ENCODE measurements at places on chromosomes 6 and 20.

DNA sequence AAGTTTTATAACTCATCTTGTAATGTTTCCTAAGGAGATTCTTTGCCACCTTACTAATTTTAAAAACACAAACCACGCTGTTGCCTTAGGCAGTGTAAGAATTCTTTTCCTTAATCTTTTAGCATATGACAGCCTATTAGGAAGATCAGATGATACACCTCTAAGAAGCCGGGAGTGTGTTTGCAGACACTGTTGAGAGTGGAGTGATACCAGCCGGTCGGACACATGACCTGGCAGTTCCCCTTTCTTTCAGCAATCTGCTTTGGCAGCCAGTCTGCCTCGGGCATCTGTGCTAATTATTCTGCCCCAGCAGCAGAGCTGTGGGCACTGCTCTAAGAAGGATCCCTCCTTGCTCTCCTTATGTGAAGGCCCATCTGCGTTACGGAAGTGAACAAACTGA, 50.9 kb downstream of the PLCB4 start:
- H3K36me3 ChIP-seq, result no peaks in the 10 kb centered on the region
- H3K4me3 ChIP-seq, result no peak overlapping the region
- H3K27ac ChIP-seq, result no peak overlapping the region
- no peaks in the 10 kb centered on the region for H3K27me3 ChIP-seq
- DNase-seq, result no peak

- H3K27me3 ChIP-seq, result no peaks in the 10 kb centered on the region
- H3K36me3 ChIP-seq, result peaks cover 29% of the 10 kb centered on the region
- peaks cover 44% of the 10 kb centered on the region for H3K4me1 ChIP-seq
- no peak overlapping the region for H3K4me3 ChIP-seq
Observed at GRCh38 chr6:11224252-11224965, 8.1 kb downstream of the NEDD9 start.

DNA sequence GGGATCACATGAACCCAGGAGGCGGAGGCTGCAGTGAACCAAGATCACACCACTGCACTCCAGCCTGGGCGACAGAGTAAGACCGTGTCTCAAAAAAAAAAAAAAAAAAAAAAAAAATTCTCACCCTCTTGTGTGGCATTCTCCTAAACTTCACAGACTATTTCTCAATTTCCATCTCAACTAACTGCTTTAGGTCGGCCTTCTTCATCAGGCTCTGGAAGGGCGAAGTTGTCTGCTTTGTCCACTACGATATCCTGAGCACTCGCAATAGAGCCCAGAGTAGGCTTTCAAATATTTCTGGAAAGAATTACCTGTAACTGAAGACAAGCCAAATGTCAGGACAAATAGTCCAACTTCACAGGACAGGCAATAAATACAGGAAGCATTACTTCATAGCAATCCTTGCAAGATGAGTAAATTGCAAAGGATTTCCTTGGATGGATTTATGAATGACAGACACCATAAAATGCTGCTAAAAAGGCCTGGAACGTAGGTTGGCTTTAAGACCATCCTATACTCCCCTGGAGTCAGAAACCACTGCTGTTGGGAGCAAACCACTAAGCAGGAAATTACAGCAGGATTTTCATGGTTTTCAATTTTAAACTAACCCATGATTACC, 116.3 kb upstream of the SLC2A12 start:
- peaks cover 27% of the 10 kb centered on the region for H3K36me3 ChIP-seq
- no peak overlapping the region for H3K27ac ChIP-seq
- H3K4me3 ChIP-seq, result no peak overlapping the region
- no peaks in the 10 kb centered on the region for H3K27me3 ChIP-seq
- no peak for DNase-seq
- H3K4me1 ChIP-seq, result peaks cover 22% of the 10 kb centered on the region

GRCh38 chr20:2104236-2104635, 2.6 kb downstream of the STK35 start:
- peaks cover 33% of the 10 kb centered on the region for H3K36me3 ChIP-seq
- peak overlapping the region; percentile 77 for H3K4me3 ChIP-seq
- H3K27ac ChIP-seq, result peak overlapping the region; percentile 27
- H3K4me1 ChIP-seq, result peaks cover 28% of the 10 kb centered on the region
- H3K27me3 ChIP-seq, result no peaks in the 10 kb centered on the region

GRCh38 chr20:44467289-44467883, 8.3 kb upstream of the TTPAL start:
- peaks cover 7% of the 10 kb centered on the region for H3K4me1 ChIP-seq
- no peak overlapping the region for H3K4me3 ChIP-seq
- DNase-seq, result no peak

DNA sequence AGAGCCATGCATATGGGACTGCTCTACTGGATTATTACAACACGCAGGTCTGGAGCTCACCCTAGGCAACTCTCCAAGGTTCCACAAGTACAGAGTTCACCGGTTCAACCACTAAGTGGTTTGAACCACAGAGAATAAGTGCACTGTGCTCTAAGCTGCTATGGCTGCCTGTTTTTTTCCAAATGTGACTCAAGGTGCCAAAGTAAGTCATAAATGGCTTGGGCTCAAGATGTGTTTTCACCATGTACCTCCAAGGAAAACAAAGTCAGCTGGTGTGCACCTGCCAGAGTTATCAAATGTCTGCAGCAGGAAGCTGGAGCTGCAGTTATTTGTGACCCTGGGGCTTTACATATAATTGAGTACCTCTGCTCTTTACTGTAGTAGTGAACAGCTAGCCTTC, 76.7 kb downstream of the PREP start:
- no peak overlapping the region for H3K27ac ChIP-seq
- H3K4me3 ChIP-seq, result no peak overlapping the region
- no peaks in the 10 kb centered on the region for H3K27me3 ChIP-seq
- peaks cover 39% of the 10 kb centered on the region for H3K4me1 ChIP-seq
- no peak for DNase-seq

DNA sequence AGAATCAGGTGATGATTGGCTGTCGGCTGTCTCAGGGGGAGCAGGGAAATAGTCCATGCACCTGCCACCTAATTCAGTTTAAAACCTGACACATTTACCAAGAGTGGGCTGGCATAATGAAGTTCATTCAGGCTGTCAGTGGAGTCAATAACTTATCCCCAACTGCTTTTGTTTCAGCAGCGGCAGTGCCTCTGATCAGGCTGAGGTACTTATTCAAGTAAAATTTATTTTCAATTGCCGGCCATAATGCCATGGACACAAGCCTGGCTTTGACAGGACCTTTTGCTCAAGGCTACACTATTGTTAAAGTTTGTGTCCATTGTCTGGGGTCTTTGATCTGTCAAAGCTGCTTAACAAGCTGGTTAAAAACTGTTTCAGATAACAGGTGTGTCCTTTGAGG, 20.6 kb downstream of the OLIG3 start:
- no peak overlapping the region for H3K27ac ChIP-seq
- peaks cover 32% of the 10 kb centered on the region for H3K27me3 ChIP-seq
- H3K4me1 ChIP-seq, result no peaks in the 10 kb centered on the region
- no peaks in the 10 kb centered on the region for H3K36me3 ChIP-seq
- no peak for DNase-seq

- no peak overlapping the region for H3K4me3 ChIP-seq
- DNase-seq, result no peak
- H3K27me3 ChIP-seq, result no peaks in the 10 kb centered on the region
- H3K4me1 ChIP-seq, result no peaks in the 10 kb centered on the region
Observed at GRCh38 chr6:136843210-136843609, 20.8 kb downstream of the PEX7 start.

Data from Calu3 (cell line).